ENCODE measurements at places on chromosomes 4 and X.

GRCh38 chrX:100413229-100413628, 3.2 kb upstream of the PCDH19 start:
- no peak for DNase-seq

GRCh38 chr4:122577808-122578781, 42.8 kb downstream of the IL21 start:
- DNase-seq: peak; percentile 72

DNA sequence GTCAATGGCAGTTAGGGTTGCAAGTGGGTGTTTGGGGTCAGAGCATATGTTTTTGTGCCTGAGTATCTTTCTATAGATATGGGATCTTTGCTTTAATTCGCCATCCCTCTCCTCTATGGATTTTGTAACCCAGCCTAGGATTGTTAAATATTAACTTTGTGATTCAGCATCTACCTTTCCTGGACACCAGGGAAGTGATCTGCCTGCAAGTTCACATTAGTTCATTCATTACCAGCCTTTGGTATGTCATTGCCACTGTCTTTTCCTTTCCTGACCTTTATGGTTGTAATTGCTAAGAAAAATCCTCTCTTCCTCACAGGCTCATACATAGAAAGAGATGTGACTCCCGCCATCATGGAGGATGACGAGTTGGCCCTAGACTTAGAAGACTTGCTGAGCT, 73.8 kb downstream of the KIT start:
- DNase-seq: no peak

DNA sequence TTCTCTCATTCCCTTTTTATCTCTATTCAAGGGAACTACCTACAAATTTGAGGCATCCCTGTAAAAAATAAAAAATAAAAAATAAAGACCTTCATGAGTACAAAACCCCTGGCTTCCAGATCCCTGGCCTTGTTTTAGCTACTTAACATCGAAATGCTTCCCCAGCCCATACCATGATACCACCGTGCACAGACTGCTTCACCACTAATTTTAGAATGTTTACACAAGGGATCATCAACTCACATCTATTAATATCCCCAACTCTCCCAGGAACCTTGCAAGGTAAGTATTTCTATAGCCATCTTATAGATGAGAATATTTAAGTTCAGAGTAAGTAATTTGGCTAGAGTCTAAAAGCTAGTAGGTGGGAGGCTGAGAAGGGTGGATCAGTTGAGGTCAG, 51.7 kb downstream of the UCHL1 start:
- DNase-seq: no peak

- no peak for DNase-seq
Observed at GRCh38 chrX:130552444-130553073, 150.8 kb downstream of the RBMX2 start.

GRCh38 chr4:48944756-48945241, 38.2 kb upstream of the OCIAD2 start:
- peak; percentile 68 for DNase-seq

DNA sequence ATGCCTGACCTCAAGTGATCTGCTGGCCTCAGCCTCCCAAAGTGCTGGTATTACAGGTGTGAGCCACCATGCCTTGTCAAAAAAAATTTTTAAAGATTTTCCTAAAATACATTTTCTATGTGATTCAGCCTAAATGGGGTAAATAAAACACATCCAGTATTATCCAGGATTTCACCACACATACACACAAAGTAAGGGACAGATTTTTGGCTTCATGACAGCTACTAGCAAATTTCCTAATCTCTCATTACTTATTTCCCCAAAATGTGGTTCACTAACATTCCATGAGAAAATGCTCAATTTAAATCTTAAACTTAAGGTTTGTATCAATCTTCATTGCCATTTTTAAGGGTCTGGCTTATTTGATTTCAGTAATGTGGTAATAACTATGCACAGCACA, 348.5 kb upstream of the INTU start:
- DNase-seq: no peak

DNA sequence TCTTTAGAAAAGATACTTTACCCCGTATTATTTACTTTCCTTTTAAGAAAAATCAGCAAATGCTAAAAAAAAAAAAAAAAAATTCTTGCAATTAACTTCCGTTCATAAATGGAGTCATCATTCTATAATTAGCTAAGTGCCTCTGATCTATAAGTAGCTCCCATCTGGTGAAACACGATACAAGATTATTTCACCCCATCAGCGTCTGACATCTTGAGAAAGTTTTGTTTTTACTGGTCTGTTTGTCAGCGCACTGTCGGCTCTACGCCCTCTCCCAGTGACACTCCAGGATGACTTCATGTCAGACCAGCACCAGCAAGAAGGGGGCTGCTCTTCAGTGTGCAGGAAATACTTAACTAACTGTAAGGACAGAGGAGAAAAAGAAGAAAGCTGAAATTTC, 108.3 kb downstream of the AFAP1 start:
- DNase-seq: peak; percentile 57

GRCh38 chr4:124092541-124092984, 620.0 kb downstream of the ANKRD50 start:
- DNase-seq: no peak

DNA sequence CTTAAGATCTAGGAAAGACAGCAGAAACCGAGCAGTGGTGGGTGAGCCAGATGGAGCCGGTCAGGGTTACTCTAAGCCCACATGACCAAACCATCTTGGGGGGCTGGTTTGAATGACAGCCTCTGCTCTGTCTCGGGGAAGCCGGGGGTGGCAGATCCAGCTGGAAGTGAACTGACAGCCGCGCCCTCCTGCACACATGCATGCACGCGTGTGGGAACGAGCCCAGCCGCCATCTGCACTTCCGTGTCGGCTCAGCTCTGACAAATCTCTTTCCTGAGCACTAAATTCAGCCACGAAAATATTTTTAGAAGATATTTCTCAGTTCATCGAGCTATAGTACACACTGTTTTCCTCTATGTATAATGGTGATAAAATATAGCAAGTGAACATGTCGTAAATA, 115.5 kb downstream of the DCTD start:
- no peak for DNase-seq

- DNase-seq: no peak
Observed at GRCh38 chrX:150983521-150984168, 510 bp downstream of the HMGB3 start.

- DNase-seq: no peak
Observed at GRCh38 chr4:93092765-93093164, 735.8 kb upstream of the ATOH1 start.

DNA sequence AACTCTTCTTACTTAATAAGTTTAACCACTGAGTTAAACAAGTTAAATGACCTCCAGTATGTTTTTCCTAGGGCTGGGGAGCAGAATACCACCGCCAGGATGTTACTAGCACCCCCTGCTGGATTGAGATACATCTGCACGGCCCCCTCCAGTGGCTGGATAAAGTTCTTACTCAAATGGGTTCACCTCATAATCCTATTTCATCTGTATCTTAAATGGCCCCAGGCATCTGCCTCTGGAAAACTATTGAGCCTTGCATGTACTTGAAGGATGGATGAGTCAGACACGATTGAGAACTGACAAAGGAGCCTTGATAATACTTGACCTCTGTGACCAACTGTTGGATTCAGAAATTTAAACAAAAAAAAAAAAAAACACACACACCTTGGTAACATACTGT, 61.5 kb upstream of the MMAA start:
- DNase-seq: peak; percentile 43

- no peak for DNase-seq
Observed at GRCh38 chrX:124208660-124209059, 123.8 kb upstream of the TEX13D start.

GRCh38 chr4:24743206-24743605, 52.2 kb upstream of the SOD3 start:
- no peak for DNase-seq

GRCh38 chr4:138595731-138596460, 353.7 kb upstream of the SLC7A11 start:
- DNase-seq: no peak

- no peak for DNase-seq
Observed at GRCh38 chrX:21806691-21807090, 32.7 kb upstream of the MBTPS2 start.

GRCh38 chr4:143254491-143255226, 69.9 kb downstream of the USP38 start:
- DNase-seq: no peak

GRCh38 chr4:142350871-142351270, 495.2 kb downstream of the INPP4B start:
- DNase-seq: no peak

GRCh38 chrX:33204889-33205288, 6.5 kb downstream of the DMD start:
- DNase-seq: no peak

GRCh38 chr4:14528918-14529317, 473.4 kb upstream of the CPEB2 start:
- DNase-seq: no peak

DNA sequence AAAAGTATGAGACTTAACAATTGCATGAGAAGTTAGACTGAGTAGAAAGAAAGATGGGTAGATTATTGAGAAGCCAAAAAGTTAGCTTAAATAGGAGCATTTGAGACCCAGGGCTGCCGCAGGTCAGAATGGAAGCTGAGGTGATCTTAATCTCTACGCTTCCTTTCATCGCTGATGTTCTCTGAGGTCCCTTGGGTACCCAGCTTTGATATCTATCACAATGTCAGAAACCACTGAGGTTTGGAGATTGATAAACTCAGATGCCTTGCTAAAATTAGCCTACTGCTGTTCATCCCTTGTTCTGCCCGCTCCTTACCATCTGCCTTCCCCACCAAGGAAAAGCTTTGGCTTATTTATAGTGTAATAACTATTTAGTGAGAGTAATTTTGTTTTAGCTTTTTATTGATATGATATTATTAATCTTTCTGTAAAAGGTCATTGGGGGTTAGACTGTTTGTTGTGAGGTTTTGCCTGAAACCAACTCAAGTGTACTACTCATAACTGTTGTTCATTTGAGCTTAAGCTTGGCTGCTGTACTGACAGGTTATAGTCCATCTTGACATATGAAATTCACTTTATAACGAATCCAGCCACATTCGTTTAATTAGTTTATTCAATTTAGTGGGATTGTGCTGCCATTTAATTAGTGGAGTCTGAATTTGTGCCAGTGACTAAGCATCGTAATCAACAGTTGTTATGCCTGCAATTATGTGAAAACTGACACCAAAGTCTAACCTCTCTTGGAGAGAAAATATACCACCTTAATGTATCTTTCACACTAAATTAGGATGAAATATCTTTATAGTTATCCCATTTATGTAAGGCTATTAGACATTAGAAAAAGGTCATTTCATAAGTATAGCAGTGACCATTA, 15.1 kb downstream of the MCUB start:
- DNase-seq: no peak

GRCh38 chr4:141884070-141884469, 247.7 kb downstream of the IL15 start:
- no peak for DNase-seq

DNA sequence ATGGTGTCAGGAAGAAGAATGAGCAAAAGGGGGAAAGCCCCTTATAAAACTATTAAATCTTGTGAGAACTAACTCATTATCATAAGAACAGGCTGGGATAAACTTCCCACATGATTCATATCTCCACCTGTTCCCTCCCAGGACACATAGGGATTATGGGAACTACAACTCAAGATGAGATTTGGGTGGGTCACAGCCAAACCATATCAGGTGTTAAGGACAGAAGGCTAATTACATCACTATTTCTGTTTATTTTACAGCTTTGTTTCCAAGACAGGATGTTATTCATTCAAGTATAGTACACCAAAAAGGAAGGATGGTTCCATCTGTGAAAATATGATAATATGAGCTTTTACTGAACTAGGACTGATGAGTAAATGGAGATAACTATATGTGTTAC, 63.7 kb upstream of the ARSJ start:
- no peak for DNase-seq

DNA sequence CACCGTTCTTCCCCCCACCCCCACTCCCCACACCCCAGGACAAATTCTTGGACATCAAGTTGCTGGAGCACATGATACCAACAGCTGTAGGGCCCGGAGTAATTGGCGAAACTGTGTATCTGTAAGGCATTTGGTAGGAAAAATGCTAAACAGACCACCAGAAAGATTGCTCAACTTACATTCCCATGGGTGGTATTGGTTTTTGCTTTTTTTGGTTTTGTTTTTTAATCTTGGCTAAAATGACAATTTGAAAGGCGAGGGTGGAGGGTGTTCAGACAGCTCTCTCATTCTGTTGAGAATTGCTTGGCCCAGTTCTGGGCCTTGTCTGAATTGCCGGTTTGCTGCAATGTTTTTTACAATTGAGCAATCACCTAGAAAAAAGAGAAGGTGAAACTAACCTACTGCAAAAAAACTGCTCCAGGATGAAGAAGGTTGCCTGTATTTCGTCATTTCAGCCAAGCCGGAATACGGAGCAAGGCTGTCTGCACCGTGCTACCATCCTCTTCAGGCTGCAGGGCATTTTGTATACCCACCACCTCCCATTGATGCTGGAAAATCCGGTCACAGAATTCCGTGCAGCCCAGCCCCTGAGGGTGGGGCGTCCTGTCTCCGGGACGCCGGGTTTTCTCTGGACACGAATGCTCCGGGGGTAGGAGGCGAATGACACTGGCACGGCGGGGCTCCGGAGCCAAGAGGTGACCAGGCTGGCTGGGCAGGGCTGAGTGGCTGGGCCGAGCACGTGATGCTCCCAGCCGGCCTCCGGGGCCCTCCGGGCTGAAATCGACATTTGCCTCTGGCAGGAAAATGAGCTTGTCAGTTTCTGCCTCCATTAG, at the start of gene CLCN4:
Gene CLCN4, plus strand, starts transcription at position 777 of the 833 bp plus-strand sequence. CDS start 28,058 bp downstream, outside the sequence.
- DNase-seq: no peak

DNA sequence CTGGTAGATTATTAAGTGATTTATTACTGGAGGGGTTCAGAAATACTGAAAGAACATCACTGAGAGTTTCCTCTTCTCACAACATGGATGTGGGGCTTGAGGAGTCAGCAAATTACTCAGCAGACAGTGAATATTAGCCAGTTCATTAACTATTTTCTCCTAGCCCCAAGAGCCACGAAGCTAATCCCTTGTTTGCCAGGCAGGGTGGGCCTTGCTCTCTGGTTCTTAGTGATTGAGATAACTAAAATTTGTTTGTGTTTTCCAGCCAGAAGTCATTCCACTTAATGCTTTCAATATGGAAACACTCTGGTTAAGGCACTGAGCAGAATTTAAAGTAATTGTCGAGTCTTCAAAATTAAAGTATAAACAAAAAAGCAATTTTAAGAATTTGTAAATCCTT, 40.1 kb upstream of the PASD1 start:
- no peak for DNase-seq

- DNase-seq: no peak
Observed at GRCh38 chrX:69014200-69014599, 151.1 kb downstream of the PJA1 start.

- DNase-seq: no peak
Observed at GRCh38 chr4:148068065-148068911, 336.4 kb downstream of the ARHGAP10 start.

DNA sequence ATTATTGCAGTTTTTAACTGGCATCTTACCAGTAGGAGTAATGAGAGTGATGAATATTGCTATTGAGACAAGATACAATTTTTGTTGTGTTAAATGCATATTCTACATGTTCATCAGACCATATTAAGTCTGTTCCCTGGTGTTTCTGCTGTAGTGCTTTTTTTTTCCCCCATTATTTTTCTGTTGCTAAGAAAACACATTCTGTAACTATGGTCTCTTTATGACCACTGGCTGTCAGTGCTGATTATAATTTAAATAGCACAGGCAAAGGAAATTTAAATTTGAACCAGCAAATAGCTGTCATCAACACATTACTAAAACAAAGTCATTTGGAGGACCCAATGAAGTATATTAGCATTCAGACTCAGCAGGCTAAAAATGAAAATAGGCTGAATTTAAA, 98.3 kb upstream of the ANKRD50 start:
- DNase-seq: no peak

GRCh38 chrX:5898463-5898862, 330.2 kb downstream of the NLGN4X start:
- DNase-seq: no peak

GRCh38 chr4:40662962-40663604, 33.4 kb upstream of the RBM47 start:
- DNase-seq: no peak

Measured in CD4-positive, alpha-beta T cell treated with Interleukin-17A for 4 hours (primary cell).